Jurkat, Clone E6-1 (cell line): ENCODE measurements at places on chromosomes 2 and 18.

DNA sequence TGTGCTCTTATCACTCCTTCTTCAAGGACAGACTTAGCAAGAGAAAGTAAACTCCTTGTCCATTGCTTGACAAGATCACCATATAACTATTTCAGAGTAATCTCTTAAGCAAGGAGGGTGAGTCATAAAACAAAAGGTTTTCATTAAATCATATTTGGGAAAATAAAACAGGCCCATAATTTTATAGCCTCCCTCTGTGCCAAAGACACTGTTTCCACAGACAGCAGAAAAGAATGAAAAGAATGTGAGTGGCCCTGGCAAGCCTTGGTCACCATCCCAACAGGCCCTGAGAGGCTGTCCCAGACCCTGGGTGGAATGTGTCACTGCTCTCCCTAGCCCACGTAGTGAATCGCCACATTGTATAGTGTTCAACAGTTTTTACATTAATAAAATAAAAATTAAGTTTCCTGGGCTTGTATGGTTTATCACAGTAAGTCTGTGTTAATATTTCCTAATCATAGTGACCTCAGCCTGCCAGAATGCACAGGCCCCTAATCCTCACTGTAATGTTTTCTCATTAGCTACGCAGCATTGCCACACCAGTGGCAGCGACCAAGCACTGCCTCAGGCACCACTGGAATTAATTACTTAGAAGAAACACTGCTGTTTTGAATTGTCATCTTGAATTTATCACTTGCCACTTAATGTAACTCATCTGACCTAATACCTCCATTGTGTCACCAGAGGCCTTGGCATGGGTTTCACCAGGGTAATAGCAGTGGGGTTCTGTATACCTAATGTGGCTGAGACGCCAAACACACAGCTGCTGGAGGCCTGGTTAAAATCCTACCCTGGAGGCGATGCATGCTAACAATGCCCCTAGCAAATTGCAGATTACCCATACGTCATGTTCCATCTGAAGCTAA, 401.9 kb downstream of the LNPK start:
- DNase-seq = no peak

- no peak for DNase-seq
Measured at GRCh38 chr2:22788749-22789327, 596.1 kb upstream of the KLHL29 start.

- no peak for DNase-seq
Measured at GRCh38 chr2:155965415-155966063, 367.0 kb downstream of the NR4A2 start.

GRCh38 chr2:211376410-211376809, 820.0 kb downstream of the CPS1 start:
- DNase-seq = no peak

DNA sequence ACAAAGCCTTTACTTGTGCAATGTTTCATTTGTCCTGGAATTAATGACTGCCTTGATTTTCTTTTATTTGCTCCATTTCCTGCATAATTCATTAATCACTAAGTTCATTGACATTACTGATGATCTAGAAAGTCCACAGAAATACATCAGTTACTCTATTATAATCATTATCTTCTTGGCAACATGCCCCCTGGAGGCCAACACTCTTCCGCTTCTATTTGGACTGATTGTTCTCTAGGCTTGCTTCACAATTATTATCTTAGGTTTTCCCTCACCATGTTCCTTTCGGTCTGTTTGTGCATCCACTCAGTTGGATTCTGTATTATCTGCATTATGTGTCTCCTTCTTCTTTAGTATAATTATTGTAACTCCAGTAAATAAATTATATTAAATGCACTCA, 461.0 kb upstream of the CDH2 start:
- DNase-seq = no peak

GRCh38 chr2:164700390-164700789, 79.1 kb upstream of the GRB14 start:
- DNase-seq = no peak

DNA sequence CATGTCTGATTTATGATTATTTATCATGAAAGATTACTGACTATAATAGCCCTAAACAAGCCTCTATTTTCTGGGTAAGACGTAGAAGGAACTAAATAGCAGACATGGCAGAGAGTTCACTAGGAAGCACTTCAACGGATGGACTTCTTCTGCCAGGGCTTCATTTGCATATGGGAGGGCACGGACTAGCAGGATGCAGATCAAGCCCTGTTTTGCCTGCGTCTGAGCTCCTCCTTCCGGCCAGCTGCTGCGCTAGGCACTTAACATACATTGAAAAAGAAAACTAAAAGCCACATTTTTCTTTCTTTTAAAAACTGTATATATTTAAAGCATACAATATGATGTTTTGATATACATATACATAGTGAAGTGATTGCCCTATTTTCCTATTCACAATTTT, 340.0 kb upstream of the MEX3C start:
- peak; percentile 59 for DNase-seq

DNA sequence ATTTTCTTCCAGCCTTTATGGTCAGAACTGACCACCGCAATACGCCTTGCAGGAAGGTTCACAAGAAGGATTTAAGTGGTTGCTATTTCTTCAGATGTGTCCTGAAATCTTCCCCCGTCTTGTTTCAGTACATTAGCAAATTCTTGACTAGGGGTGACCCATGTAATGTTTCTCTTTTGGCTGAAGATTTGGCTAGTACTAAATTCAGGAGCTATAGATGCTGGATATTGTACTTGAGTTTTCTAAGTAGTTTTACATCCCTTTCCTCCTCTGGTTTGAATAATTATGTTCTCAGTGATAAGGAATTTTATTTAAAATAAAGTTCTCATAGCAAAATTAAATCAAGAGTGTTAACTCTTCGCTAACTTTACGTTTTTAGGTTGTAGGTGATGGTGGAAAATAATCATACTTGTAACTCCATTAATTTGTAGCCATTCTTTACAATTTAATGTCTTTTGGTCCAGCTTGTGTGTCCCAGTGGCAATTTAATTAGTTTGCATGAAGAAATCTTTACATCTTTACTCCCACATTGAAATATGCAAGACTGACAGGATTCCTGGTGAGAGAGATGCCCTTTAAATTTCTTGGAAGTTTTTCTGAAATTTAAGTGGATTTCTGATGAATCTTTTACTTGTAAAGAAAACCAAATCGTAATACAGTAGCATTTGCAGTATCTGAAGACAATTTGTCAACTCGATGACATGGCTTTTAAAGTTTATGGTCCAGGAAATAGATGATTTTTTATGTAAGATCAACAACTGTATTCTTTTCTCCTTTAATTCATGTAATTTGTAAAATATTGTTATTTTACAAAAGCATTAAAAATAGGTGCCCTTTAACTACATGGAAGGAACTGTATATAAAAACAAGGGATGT, 2.8 kb downstream of the PHLPP1 start:
- DNase-seq = no peak

DNA sequence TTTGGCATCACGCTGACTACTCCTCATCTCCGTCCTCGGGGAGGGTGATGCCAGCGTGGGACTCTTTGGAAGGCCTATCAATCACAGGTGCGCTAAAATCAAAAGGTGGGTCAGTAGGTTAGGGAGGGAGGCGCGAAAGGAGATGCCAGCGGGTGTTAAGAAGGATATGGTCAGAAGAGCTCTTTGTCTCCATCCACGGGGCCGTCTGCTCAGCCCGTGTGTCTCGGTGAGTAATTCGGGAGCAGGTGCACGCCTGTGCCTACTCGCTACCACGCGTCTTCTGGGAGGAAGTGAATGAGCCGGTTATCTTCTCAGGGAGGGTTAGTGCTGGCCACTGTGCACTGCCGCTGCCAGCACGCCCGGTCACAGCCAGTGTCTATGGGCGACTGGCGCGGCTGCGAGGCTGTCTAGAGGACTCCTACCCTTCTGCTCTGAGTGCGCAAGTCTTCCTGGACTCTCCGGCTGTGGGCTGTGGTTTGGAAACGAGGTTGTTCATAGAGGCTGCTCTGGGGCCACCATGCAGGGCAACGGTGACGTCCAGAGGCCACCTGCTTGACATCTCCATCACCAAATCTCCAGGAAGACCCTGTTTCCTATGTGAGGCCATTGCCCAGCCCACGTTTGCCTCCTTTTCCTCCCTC, 153.4 kb downstream of the MBP start:
- DNase-seq = no peak

DNA sequence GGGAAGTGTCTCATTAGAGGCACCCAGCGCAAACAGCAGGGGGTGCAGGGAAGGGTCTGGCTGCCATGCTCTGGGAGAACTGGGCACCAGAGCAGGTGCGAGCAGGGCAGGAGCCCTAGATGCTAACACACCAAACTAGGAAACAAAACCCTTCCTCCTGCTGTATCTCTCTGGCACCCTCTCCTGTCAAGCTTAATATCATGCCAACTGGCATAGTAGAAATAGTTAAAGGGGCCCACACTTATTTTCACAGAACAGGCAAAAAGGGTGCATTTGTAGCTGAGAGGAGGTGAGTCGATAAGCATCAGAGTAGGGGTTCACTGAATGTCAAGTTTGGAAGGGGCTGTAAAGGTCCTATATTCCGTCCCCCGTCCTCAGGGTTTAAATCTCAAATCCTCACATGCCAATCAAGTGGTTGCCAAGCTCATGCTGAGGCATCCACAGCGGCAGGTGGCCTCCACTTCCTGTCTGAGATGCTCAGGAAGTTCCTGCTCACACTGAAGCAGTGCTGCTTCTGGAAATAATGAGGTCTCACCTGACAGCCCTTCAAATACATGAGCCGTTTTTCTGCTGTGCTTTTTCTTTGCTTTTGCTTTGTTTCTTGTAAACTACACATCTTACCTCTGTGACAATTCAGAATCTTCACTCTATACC, 14.9 kb upstream of the ACKR3 start:
- peak; percentile 82 for DNase-seq
